ENCODE measurements at places on chromosomes 5 and 9. TPM values are rescaled to one million over a fixed set of nuclear protein-coding genes. Genes with fewer than 3 reads are reported as not detected.

The ZNF883 gene
- polyA plus RNA-seq = 0.15 TPM

The C7 gene
- polyA plus RNA-seq = 0.37 TPM

DNA sequence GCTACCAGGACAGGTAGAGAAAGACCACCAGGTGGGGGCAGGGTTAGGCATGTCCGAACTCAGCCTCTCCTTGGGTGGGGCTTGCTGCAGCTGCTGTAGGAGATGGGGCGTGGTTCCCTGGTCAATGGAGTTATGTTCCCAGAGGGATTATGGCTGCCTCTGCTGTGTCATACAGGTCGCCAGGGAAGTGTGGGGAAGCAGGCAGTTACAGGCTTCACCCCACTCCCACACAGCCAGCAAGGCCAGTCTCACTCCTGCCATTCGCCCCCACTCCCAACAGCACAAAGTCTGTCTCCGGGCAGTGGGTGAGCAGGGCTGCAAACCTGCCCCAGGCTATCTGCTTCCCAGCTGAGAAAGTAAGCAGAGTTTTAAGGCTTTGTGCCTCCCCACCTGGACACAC is 20.0 kb upstream of the CEP72 start:
- H3K27ac ChIP-seq = no peak overlapping the region
- H3K27me3 ChIP-seq = peaks cover 19% of the 10 kb centered on the region
- H3K4me1 ChIP-seq = no peaks in the 10 kb centered on the region
- DNase-seq = no peak

- H3K36me3 ChIP-seq = no peaks in the 10 kb centered on the region
- no peak for DNase-seq
- peaks cover 1% of the 10 kb centered on the region for H3K27me3 ChIP-seq
- no peaks in the 10 kb centered on the region for H3K4me1 ChIP-seq
Measured at GRCh38 chr9:22425551-22425950, 21.1 kb upstream of the DMRTA1 start.

DNA sequence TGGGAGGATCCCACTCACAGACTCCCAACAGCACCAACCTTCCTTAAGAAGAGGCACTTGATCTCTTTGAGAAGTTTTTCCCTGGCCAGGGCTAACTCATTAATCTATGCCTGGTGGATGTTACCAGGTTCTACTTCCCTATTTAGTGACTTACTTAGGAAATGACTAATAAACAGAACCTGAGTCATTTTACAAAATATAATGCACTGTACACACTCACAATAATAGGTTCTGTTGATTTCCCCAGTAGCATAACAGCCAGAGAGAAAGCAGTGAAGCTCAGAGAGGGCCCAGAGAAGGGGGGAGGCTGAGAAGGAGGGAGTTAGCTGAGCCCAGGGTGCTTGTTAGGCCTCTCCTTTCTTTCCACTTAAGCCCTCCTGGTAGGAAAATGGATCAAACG is 27.1 kb downstream of the FRMD3 start:
- peak; percentile 80 for DNase-seq
- H3K4me1 ChIP-seq = peaks cover 19% of the 10 kb centered on the region
- no peaks in the 10 kb centered on the region for H3K27me3 ChIP-seq
- no peaks in the 10 kb centered on the region for H3K36me3 ChIP-seq

DNA sequence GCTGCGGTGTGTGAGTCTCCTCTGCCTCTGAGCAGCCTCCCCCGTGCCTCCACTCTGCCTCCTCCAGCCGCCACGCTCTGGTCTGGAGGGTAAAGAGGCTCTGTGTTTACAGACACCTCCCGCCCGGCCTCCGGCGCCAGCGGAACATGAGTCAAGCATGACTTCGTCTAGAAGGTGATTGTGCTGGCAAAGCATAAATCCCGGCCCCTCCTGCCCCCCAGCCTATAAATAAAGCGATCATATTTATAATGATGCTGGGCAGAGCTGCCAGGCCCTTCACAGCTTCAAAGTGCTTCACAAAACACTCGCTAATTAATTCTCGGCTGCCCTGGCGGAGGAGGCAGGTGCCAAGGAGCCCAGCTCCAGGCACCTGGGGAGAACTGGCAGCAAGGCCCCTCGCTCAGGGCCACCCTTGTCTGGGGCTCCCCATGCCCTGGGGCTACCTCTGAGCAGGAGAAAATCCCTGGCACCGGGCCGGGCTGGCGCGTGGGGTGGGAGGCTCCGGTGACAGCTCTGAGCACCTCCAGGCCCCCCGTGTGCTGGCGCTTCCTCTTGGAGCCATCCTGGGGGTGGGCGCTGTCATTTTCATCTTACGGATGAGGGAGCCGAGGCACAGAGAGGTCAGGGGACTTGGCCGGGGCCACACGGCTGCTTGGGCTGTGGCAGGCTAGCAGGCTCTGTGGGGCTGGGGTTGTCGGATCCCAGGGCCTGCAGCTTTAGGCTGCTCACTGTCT is 87.8 kb downstream of the RXRA start:
- H3K36me3 ChIP-seq = no peaks in the 10 kb centered on the region
- H3K27ac ChIP-seq = peak overlapping the region; percentile 66
- no peak overlapping the region for H3K4me3 ChIP-seq
- no peaks in the 10 kb centered on the region for H3K27me3 ChIP-seq
- peaks cover 26% of the 10 kb centered on the region for H3K4me1 ChIP-seq

GRCh38 chr5:65020492-65020891 is 251.8 kb downstream of the CWC27 start:
- no peaks in the 10 kb centered on the region for H3K27me3 ChIP-seq
- no peaks in the 10 kb centered on the region for H3K36me3 ChIP-seq
- no peak for DNase-seq
- H3K27ac ChIP-seq = no peak overlapping the region

- peak; percentile 60 for DNase-seq
- H3K27ac ChIP-seq = no peak overlapping the region
- H3K4me3 ChIP-seq = no peak overlapping the region
- H3K36me3 ChIP-seq = no peaks in the 10 kb centered on the region
Measured at GRCh38 chr5:137629646-137630045, 106.2 kb downstream of the KLHL3 start.

GRCh38 chr5:10700516-10700915 is 60.5 kb downstream of the DAP start:
- H3K36me3 ChIP-seq = no peaks in the 10 kb centered on the region
- H3K27me3 ChIP-seq = no peaks in the 10 kb centered on the region
- H3K27ac ChIP-seq = no peak overlapping the region
